T-helper 1 cell (primary cell): ENCODE measurements at places on chromosomes 5 and 9.

DNA sequence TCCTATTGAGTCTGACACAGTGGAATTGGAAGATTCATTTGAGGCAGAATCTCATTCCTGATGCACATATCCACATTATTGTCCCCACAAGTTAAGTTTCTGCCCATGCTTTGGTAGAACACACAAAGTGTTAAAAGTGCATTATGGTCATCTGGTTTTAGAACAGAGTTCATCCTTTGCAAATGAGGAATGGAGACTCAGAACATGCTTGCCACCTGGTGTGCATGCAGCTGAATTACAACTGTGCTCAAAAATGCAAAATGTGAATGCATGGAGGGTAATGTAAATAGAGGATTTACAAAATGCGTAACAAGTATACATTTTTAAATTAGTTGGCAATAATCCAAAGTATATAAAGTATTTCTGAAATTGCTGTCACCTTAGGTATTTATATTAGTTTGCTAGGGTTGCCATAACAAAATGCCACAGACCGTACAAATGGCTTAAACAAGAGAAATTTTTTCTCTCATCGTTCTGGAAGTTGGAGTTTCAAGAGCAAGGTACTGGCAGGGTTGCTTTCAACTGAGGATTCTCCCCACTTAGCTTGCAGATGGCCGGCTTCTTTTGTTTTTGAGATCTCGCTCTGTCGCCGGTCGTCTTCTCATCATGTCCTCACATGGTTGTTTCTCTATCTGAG lies 671.1 kb downstream of the TAF11L14 start:
- no peak for DNase-seq

DNA sequence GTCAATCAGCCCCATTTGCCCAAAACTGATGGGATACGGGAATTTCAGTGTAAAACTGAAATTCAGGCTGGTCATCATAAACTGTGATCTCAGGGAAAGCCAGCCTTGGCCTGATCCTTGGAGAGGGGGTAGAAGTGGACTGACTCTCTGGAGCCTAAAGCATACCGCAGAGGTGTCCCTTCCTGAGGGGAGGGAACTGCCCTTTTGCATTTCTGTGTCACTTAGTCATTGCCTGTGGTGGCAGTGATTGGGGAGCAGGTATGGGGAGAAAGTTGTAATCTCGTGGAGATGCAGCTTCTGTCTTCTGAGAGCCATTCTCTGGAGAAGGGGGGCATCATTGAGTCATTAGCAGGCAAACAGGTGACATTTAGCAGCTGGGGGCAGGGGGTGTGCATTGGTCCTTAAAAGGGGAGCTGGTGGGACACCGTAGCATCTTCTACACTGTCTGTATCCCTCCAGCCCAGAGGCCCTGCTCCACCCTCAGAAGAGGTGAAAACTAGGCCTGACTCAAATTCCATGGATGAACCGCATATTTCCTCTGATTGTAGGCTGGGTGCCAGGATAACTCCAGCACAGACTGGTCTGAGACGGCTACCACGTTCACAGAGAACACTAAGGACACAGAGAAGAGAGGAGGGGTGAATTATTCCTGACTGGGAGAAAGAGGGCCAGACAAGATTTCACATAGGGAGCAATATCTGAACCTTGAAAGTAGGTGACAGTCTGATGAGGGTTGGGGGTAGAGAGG lies 143.3 kb downstream of the SEC61B start:
- no peak for DNase-seq

- DNase-seq, result no peak
Measured at GRCh38 chr5:36369219-36369690, 67.6 kb upstream of the RANBP3L start.

DNA sequence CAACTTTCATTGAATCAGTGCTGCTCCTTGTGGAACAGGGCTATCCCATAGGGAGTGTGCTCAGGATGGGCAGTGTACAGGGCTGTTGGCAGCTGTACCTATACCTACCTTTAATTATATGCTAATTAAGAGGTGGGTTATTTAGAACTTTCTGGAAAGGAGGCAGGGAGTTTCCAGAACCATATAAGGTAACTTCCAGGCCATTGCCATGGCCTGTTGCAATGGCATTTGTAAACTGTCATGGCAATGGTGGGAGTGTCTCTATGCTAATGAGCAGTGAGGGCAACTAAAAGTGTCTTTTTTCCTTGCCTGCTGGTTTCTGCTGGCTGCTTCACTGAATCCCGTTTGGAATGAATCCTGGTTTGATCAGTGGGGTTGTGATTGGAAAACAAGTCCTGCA lies 2.3 kb upstream of the ARHGAP26 start:
- no peak for DNase-seq

GRCh38 chr9:110083866-110084265 lies 124.1 kb downstream of the C9orf152 start:
- DNase-seq, result no peak

GRCh38 chr9:90916147-90916734 lies 114.6 kb downstream of the SYK start:
- DNase-seq, result no peak

- DNase-seq, result no peak
Measured at GRCh38 chr9:136837146-136837855, 5.0 kb upstream of the AJM1 start.

DNA sequence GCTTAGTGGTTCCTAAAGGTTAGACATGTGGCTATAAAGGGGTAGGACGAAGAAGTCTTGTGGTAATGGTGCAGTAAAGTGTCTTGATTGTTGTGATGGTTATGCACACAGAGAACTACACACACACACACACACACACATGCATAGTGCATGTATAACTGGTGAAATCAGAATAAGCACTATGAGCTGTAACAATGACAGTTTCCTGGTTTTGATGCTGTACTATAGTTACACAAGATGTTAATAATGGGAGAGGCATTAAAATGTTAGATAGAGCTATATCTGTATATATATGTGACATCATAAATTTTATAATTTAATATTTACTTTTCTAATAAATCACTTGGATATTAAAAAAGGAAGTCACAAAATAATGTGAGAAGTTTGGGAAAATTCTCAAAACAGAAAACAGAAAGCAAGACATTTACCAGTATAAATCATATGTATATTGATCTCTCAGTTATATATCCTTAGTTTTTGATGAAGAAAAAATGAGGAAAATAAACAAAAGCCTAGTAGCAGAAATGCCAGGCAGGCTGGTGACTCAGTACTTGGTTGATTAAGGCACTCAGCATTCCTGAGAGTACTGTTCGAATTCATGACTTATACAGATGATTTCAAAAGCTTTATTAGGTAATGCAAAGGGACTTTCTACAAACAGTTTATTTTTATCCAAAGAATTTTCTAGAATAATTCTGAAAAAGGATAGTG lies 350.5 kb upstream of the DAB2 start:
- DNase-seq, result no peak

DNA sequence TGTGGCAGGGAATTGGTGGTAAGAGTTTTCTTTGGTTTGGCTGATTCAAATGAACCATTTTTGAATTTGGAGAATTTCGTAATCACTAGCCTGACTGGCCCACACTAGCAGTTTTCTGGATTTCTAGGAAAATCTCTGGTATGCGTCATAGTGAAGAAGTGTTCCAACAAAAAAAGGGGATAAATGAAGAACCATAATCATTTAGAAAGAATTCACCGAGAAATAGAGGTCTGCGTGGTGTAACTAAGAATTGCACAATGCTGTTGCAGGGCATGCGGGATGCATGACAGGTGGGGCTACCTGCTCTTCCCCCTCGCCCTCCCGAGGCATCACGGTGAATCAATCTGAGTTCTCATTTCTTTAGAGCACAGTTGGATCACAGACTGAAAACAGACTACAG lies 232.3 kb upstream of the PAPPA start:
- DNase-seq, result no peak

GRCh38 chr5:167819406-167819805 lies 472.0 kb upstream of the WWC1 start:
- DNase-seq, result no peak

DNA sequence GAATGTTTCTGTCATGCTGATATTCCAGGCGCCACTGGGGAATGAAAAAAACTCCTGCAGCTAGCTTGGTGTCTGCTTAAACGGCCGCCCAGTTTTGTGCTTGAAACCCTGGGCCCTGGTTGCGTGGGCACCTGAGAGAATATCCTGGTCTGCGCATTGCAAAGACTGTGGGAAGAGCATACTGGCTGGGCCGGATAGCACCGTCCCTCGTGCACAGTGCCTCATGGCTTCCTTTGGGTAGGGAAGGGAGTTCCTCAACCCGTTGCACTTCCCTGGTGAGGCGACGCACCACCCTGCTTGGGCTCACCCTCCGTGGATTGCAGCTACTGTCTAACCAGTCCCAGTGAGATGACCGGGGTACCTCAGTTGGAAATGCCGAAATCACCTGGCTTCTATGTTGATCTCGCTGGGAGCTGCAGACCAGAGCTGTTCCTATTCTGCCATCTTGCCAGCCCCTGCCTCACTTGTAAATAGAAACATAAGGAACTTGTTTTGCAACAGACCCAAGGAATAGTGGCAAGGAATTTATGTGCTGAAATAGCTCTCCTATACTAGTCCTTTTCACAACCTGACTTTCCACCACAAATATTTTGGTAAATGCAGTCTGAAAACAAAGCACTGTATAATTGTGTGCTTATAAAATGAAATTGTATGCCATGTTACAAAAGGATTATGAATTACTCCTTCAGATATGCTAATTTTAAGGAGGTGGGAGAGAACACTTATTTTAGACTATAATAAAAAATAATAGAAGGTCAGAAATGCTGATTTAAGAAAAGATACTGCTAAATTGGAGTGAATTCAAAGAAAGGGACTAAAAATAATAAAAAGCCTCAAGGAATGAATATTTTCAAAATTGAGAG lies 90.3 kb downstream of the ADAMTSL1 start:
- DNase-seq, result no peak

GRCh38 chr9:37943345-37944265 lies 39.7 kb upstream of the SLC25A51 start:
- no peak for DNase-seq

DNA sequence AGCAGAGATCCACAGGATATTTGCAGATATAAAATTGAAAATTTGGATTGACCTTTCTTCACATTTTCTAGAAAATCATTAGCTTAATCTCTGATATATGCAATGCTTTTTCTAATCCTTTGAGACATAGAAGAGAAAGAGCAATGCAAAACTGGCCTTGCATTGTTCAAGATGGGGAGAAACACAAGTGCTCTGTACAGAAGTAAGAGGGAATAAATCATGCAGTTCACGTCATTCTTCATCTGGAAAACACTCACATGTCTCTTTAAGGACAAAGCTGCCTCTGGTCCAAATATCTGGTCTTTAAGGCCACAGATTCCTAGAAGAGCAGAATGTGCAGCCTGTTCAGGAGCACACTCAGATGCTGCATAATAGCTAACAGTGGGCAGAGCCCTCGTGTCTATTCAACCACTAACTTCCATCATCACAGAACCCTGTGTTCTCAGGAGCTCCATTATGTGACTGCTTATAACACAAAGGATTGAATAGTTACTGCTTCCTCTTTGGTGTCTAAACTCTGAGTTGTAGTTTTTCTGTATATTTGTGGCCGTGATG lies 277.5 kb downstream of the PLK2 start:
- DNase-seq, result no peak

GRCh38 chr9:73579823-73580222 lies 428.2 kb downstream of the ANXA1 start:
- no peak for DNase-seq

DNA sequence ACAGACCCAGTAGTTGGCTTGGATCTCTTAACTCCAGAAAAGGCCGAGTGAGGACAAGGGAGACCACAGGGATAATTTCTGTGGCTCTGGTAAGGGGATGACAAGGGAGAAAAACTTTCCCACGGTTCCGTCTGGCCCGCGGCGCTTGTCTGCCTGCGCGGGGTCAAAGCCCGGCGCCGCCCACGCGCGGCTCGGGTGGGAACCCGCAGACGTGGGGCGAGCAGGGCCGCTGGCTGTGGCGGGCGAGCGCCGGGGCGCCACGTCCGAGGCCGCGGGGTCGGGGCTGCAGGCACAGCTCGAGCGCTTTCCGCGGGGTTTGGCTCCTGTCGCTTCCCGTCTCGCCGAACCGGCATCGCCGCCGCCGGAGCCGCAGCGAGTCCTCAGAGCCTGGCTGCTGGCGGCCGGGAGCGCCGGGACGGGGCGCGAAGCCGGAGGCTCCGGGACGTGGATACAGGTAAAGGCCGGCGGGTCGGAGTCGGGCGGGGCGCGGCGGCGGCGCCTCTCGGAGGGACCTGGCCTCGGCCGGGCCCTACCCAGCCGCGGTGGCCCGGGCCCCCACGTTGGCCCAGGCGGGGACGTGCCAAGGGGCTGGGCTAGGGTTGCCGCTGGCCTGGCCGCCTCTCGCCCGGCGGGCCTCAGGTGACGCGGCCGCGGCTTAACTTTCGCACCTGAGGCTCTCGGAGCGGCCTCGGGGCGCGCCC lies at the start of gene RNF180:
Gene RNF180 (plus strand): TSS at position 344 of the 701 bp plus-strand sequence. CDS start 34,965 bp downstream, outside the sequence.
- DNase-seq, result no peak

GRCh38 chr9:125088752-125089151 lies 54.6 kb downstream of the SCAI start:
- DNase-seq, result no peak

DNA sequence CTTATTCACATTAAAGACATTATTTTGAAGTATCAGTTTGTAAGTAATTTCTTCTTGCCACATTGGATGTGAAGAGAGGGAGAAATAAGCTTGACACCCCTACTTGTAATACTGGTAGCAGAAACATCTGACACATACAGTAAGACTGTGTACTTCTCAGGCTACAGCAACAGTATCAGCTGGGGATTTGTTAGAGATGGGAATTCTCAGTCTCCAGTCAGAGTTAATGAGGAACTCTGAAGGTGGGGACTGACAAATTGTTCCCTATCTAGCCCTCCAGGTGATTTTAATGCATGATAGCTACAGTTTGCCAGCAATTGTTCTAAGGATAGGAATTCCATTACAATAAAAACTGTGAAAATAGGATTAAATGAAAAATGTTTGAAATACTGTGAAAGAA lies 524.8 kb downstream of the PRR16 start:
- DNase-seq, result no peak

DNA sequence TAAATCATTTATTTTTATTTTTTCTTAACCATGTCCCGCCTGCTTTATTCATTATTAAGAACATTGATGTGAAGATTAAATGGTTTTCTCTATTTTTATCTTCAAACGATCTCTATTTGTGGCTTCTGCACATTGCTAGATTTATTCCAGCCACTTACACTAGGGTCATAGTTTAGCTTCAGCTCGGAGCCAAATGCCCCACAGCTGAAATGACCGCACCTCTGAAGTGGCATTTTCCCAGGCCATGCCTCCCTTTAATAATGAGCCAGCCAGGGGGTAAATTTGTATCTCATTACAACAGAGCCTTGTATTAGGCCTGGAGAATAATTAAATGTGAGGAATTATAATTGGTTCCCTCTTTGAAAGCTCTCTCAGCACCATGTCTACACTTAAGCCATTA lies 89.4 kb downstream of the DOCK8 start:
- no peak for DNase-seq

DNA sequence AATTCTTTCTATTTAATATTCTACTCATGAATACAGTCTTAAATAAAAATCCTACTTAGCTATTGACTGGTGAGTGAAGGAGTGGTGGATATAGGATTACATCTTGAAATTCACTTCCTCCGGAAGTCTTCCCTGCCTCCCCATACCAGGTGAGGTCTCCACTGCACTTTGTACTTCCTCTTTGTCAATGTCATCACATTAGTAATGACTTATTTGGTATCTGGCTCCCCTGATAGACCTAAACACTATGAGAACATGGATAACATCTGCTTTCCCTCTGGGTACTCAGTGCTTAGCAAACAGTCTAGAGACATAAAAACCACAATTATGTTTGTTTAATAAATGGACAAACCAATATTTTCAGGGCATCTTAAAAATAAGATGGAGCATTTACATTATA lies 532.1 kb downstream of the PDE4D start:
- DNase-seq, result no peak
